ENCODE measurements at places on chromosomes 3 and 15.

GRCh38 chr3:46065294-46065705, 38.0 kb upstream of the XCR1 start:
- peak; percentile 59 for DNase-seq

DNA sequence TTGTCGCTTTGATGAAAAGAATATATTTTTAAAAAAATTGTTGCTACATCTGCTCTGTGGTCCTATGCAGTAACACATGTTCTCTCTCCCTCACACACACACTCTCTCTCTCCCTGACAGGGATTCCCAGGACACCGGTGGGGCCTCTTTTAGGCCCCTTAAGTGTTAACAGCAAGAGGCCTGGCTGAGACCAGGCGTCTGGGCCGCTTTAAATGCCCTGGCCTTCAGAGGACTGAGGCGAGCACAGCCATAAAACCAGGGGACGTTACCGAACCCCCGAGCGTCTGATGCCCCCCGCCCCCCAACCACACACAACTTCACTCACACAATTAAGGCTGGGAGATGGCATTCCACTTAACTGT, 1.7 kb downstream of the BNC1 start:
- DNase-seq: no peak

- DNase-seq: no peak
These were observed 45.0 kb downstream of the ZBTB20 start for GRCh38 chr3:115102046-115102445.

DNA sequence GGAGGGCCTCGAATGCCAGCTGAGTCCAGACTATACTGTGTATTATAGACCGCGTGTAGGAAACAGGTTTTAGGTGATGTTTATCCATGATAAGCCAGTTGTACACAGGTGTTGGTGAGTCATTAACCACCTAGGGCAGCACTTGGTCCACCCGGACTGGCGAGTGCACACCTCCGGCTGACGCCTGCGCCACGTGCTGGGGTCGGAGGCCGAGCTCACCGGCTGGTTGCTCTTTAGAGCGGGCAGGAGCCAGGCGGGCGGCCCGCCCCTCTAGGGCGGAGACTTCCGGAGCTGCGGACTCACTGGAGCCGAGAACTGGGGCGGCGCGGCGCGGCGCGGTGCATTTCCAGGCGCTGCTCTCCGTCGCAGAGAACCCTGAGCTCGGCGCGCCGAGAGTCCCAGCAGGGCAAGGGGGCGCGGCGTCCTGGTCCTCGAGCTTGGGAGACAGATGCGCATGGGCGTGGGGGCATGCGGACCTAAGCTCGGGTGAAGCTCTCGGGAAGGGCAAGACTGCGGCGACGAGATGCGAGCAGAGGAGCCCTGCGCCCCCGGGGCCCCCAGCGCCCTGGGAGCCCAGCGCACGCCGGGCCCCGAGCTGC, at the start of gene ESYT3:
TSS of gene ESYT3 (plus strand) at position 341 of the 599 bp plus-strand sequence. CDS start at position 524, 183 bp downstream.
- DNase-seq: peak; percentile 51

DNA sequence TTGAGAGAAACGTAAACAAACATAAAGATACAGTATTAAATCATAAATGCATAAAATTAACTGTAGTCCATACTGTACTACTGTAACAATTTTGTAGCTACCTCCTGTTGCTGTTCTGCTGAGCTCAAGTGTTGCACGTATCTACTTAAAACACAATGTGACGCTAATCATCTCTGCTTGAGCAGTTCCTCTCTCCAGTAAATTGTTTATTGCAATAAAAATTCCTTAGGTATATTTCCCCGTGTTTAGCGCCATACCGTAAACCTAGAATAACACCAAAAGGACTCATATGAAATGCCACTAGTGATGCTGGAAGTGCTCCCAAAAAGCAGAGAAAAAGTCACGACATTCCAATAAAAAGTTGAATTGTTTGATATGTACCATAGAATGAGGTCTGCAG, 152.3 kb downstream of the LRRN1 start:
- DNase-seq: no peak

DNA sequence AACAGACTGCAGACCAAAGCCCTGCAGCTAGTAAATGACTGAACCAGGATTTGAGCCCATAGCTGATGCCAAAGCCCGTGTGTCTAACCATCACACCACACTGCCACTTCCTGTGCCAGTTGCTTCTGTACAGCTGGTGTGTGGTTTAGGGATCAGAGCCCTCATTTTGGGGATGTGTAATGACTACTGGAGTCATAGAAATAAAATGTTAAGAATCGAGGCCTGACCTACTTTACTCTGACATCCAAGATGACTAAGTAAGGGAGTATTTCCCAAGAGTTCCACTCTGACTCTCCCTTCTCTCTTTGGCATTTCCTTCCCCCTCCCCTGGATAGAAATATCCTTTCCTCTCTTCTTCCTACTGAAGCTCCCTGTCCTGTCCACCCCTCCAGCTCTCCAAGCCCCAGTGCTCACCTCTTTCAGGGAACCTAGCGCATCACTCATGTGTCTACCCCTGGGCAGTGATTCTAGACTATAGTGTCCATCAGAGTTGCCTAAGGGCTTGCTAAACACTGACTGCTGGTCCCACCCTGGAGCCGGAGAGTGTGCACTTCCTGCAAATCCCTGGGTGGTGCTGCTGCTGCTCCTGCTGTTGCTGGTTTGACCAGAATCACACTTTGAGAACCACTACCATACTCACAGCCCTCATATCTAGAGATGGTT, 53.8 kb downstream of the MGLL start:
- no peak for DNase-seq

- no peak for DNase-seq
These were observed 60.9 kb downstream of the TGFBR2 start for GRCh38 chr3:30667280-30667651.

DNA sequence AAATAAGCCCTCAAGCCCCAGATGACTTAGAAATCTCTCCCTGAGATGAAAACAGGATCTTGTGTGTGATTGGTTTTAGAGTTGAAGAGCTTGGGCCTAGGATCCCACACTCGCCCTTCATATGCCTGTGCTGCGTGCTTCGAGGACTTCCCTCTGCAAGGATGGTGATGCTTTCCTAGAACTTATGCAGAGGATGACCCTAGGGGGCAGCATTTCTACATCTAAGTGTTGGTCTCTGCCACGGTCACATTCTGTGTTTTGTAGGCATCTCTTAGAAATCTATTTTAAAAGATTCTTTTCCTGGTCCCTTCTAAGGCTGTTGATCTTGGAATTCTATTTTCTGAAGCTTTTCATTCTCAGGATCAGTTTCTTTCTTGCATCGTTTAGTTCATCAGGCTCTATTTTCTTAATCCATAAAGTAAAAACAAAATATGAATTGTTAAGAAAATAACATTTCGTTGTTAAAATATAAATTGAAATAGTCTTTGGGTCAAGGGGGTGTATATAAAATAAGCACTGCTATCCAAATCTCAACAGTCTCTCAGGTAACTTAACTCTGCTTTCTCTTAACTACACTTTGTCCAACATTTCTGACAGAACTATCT, 45.7 kb downstream of the WDR76 start:
- no peak for DNase-seq

GRCh38 chr3:167733961-167734497, 663 bp downstream of the PDCD10 start:
- DNase-seq: no peak

DNA sequence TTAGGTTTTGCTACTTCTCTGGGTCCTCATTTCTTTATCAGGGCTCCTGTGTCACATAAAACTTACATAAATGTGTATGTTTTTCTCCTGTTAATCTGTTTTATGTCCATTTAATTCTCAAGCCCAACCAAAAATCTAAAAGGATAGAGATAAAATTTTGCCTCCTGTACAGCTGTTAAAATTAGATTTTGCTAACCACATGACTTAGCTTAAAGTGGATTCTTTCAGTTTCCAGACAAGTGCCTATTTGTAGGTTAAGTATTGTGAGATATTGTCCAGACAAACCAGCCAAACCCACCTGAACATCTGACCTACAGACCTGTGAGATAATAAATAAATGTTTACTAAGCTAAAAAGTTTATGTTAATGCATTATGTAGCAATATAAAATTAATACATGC, 465.5 kb downstream of the SI start:
- DNase-seq: no peak

DNA sequence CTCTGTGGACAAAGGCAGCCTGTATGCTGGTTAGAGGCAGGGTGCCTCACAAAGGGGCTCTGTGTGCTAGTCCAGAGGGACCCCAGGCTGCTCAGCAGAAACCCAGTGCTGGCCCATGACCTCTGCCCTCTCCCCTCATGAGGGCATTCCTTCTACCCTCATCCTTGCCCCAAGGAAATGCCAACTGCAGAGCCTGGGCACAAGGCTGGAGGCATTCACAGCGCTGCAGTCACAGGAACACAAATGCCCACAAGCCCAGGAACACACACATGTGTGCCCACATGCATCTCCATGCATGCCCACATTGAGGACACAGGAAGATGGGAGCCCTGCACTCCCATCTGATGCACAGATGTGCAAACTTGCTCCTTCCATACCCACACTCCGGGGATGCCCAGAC, 3.8 kb downstream of the INKA1 start:
- DNase-seq: no peak

DNA sequence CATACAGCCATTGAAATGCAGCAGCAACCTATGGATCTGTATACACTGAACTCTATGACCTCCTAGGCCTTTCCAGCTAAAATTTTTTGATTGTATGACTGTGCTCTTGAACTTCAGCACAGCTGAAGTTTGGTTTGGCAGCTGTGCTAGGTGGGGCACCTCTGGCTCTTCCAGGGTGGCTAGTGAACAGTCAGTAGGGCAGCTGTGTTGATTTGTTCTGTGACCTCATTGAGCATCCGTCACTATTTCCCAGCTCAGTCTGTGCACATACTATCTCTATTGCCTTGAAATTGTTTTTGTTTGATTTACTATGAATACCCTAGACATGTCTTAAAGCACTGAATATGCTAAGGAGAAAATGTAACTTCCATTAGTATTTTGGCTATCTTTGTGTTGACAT, 363.2 kb upstream of the NAALADL2 start:
- DNase-seq: no peak

GRCh38 chr15:45375836-45376235, 2.5 kb downstream of the GATM start:
- no peak for DNase-seq

- no peak for DNase-seq
These were observed 82.0 kb upstream of the TBL1XR1 start for GRCh38 chr3:177279118-177279815.

DNA sequence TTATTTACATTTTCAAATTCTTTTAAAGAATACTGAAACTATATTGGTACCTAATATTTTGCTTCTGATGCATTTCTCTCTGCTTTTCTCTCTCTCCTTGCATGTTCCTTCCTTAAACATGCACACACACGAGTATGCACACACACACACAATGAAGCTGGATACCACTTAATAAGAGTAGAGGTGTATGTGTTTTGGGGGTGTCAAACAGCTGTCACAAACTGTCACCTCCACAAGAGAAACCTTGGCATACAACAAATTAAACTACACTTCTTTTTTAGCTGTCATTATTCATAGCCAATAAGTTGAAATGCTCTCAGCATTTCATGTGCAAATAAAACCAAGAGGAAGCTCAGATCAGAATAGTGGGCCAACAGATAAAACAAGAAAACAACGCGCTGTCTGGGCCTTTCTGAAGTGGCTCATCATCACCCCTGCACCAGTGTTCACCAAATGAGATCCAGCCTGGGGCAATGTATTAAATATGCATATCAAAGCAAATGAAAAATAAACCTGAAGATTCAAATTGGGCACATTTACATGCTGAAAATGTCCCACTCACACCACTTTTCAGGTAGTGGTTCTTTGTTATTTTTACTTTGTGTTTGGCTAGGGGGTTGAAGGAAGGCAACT, 9.7 kb downstream of the MEIS2 start:
- no peak for DNase-seq

GRCh38 chr3:13782501-13782900, 97.4 kb downstream of the WNT7A start:
- DNase-seq: no peak

DNA sequence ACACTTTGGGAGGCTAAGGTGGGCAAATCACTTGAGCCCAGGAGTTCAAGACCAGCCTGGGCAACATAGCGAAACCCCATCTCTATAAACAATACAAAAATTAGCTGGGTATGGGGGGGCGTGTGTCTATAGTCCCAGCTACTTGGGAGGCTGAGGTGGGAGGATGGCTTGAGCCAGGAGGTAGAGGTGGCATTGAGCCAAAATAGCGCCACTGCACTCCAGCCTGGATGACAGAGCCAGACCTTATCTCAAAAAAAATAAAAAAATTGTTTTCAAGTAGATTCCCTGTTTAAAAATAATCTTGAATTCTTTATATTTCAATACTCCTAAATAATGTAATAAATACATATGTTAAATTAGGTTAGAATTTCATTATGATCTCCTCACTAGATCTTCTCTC, 9.8 kb downstream of the HMCES start:
- no peak for DNase-seq

DNA sequence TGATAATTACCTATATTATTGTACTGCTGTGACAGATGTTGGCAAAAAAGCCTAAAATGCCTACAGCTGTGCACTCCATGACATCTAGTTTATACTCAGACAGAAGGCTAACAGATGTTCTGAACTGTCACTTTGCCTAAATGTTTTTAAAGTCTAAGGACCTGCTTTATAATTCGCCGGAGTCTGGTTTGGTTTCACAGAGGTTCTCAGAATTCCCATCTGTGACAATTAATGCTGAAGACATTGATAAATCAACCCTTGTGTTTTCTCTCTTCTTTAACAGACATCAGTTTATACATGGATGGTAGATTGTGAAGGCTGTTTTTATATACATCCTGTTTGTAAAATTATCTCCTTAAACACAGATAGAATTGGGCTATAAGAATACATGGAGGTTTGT, 19.8 kb upstream of the SOX2 start:
- no peak for DNase-seq

DNA sequence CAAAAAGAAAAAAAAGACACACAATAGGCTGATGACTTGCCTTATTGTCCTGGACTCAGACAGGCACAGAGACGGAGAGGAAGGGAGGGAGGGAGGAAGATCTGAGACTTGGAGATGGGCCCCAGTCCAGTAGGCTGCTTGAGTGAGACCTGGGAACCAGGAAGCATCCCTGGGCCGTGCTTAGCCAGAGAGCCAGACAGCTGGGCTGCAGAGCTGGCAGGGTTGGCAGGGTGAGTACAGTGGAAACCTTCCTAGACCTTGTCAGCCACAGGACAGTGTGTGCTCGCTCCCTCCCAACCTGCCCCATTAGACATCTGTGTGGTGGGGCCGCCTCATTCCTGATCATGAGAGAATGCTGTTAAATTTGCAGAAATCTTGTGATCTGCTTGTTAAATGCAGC, 107.9 kb upstream of the ALDH1A3 start:
- no peak for DNase-seq

DNA sequence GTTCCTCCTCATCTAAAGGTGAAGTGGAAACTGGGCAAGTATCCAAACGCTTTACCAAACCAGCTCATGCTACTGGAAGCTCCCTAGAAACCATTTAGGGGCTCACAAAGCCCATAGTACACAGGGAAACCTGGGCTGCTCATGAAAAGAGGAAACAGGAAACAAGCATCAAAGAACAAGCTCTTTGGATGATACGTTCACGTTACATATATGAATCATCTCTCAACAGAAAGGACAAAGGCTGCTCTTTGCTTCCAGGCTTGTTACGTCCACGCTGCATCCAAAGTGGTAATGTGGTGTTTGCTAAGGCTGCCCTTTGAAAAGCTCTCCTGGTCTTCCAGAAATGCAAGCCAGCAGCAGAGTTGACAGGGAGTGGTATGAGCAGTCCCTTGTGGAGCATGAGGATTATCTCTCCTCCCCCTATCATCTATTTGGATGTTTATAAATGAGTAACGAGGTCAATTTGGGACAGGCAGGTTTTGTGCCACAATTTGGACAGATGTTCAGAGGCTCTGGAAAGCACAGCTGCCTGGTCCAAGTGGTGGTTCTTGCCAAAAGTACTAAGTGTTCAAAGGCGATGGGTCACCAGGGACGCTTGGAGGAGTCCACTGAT, 98.0 kb upstream of the RORA start:
- no peak for DNase-seq

GRCh38 chr3:186472456-186473008, 71.6 kb downstream of the CRYGS start:
- DNase-seq: no peak
